ENCODE measurements at places on chromosomes 7 and 10. TPM values are rescaled to one million over a fixed set of nuclear protein-coding genes. Genes with fewer than 3 reads are reported as not detected.

- DNase-seq, result no peak
Observed at GRCh38 chr7:17041324-17041723, 159.5 kb upstream of the AGR3 start.

GJD4 gene
- not detected for total RNA-seq

GRCh38 chr7:120825576-120825975, 32.4 kb downstream of the TSPAN12 start:
- DNase-seq, result no peak

GRCh38 chr10:72720814-72721660, 29.1 kb downstream of the MCU start:
- DNase-seq, result no peak

GRCh38 chr7:8211725-8212096, 50.3 kb downstream of the ICA1 start:
- DNase-seq, result no peak

DNA sequence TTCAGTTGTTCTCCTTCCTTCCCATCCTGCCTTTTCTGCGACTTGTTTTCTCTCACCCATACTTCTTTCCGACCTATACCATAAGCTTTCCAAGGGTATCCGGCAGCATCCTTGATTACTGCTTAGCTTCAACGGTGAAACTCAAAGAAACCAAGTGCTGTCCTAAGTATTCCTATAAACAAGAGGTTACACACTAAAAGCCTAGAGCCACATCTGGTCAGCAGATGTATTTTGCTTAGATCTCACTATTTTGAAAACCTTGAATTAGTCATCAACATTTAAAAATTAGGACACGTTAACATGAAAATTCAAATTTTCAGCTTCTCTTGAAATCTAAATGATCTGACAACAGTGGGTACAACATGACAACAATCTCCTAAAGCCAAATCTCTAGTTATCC, 20.0 kb downstream of the ARHGAP21 start:
- DNase-seq, result no peak

DNA sequence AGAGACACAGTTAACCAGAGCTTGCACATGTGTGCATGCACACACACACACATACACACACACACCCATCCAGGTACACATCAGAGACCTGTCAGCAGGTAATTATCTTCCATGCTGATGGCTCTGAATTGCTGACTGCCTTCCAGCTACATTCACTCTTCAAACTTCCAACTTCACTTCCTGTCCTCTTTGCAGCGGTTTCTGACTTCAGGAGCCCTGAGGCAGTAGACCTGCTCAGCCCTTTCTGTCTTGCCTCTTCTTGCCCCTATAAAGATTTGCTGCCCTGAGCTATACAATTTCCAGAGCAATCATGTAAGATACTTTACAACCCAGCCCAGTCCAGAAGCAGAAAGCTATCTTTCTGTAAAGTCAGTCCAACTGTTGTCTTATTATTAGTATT, 310.2 kb downstream of the FGFR2 start:
- DNase-seq, result no peak
